ENCODE measurements at places on chromosomes 7 and 10. TPM values are rescaled to one million over a fixed set of nuclear protein-coding genes. Genes with fewer than 3 reads are reported as not detected.
A peak's percentile ranks its signal among the peaks of the same experiment; 100 is the strongest.

DNA sequence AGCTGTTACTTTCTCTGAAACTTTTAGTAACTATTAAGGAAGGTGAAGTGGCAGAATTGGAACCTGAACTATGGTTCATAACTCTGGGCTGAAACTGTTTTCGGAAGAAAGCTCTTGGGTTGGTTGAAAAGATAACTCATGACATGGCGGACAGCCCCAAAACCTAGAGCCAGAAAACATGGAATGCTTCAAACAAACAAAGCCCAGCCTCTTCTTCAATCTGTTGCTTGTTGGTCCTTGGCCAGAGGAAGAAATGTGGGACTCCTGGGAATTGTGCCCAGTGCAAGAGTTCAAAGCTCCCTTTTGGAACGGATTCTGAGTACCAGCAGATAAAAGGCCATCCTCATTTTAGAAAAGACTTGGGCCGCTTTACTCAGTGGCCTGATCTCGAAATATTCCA, 52.9 kb upstream of the CACNB2 start:
- DNase-seq: no peak

DNA sequence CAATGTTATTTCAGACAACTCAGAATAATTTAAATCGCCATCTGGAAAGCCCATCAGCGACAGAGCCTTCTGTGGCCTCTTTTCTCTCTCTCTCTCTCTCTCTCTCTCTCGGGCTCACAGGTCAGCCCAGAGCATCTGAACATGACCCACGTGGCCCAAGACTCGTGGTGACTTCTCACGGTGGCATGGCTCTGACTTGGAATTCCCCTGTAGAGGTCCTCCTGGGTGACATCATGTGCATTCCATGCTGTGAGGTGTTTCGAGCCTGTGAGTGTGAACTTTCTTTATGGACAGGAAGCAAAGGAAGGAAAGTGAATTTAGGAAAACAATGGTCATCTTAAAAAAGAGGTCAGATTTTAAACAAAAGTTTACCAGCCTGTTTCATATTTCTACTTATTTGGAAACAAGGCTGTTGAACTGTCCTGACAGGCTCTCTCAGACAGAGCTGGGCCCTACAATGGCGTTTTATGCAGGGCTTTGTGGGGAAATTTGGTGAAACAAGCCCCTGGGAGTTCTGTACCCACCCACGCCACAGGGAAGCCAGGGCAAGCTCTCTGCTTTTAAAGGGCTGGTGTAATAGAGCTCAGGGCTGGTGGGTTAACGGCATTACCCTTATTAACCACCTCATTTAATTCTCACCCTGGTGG, 359.7 kb upstream of the ZNF32 start:
- DNase-seq: peak; percentile 15

DNA sequence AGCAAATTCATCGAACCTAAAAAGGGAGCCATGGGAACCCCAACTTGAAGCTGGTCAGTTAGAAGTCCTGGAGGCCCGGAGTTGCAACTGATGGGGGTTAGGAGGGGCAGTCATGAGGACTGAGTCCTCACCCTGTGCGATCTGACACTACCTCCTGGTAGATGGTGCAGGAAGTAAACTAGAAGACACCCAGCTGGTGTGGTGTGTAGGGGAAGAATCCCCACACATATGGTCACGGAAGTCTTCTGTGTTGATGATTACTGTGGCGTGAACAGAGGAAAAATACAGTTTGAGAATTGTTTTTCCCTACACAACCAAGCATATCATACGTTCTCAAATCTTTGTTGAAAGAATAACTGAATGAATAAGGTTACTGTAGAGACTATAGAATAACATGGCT, 164.6 kb upstream of the KCTD7 start:
- no peak for DNase-seq

GRCh38 chr7:8441106-8441965, 7.9 kb downstream of the NXPH1 start:
- DNase-seq: no peak

GRCh38 chr7:68334636-68335272, 1263.5 kb upstream of the AUTS2 start:
- DNase-seq: no peak

DNA sequence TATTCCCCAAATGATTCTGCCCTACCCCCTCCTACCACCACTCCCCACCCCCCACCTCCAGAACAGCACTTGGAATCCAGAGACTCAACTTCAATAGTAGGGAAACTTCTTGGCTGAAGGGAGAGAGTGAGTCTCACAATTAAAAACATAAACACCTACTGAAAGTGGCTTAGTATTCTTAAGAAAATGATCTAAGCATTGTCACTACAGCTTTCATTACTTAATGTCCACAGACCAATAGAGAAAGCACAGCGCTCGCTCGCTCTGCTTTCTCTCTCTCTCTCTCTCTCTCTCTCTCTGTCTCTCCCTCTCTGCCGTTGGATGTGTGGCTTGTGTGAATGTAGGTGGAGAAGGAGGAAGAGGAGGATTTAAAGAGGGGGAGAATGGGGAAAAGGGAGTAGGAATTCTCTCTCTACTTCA, 1.5 kb upstream of the SEMA3A start:
- peak; percentile 72 for DNase-seq

- DNase-seq: peak; percentile 50
Observed at GRCh38 chr10:76133597-76134255, 702.3 kb downstream of the LRMDA start.

GRCh38 chr10:76085817-76086167, 654.4 kb downstream of the LRMDA start:
- DNase-seq: peak; percentile 17

GRCh38 chr10:34523017-34523767, 291.9 kb downstream of the PARD3 start:
- peak; percentile 23 for DNase-seq

- DNase-seq: no peak
Observed at GRCh38 chr7:16436306-16436705, 15.0 kb upstream of the CRPPA start.

GRCh38 chr10:117541909-117542705, 439 bp upstream of the EMX2 start:
- DNase-seq: peak; percentile 99

- DNase-seq: peak; percentile 89
Observed at GRCh38 chr10:36492590-36493515, 632.5 kb upstream of the ANKRD30A start.

DNA sequence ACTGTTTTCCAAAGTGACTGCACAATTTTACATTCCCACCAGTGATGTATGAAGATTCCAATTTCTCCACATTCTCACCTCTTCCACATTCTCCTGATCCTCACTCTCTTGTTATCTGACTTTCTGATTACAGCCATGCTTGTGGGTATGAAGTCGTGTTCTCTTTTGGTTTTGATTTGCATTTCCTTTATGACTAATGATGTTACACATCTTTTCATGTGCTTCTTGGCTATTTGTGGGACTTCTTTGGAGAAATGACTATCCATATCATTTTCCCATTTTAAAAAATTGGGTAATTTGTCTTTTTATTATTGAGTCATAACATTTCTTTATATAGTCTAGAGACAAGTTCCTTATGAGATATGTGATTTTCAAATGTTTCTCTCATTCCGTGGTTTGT, 10.5 kb upstream of the GIMAP8 start:
- DNase-seq: peak; percentile 25

DNA sequence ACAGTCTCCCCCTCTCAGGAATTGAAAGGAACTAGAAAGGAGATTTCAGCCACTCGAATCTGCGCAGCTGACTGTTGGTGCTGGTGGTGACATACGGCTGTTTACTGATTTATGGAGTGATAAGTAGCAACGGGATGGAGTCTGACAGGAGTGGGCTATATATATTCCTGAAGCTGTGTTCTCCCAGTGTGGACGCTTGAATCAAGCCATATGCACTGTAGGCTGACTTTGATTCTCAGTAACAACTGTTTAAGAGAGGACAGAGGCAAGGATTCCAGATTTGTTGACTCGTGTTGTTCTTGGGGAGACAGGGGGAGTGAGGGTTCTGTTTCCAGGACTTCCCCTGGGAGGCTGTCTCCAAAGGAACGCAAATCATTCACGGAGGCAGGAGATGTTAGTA, 260.1 kb upstream of the AUTS2 start:
- no peak for DNase-seq

GRCh38 chr7:70352906-70353305, 754.6 kb downstream of the AUTS2 start:
- no peak for DNase-seq

DNA sequence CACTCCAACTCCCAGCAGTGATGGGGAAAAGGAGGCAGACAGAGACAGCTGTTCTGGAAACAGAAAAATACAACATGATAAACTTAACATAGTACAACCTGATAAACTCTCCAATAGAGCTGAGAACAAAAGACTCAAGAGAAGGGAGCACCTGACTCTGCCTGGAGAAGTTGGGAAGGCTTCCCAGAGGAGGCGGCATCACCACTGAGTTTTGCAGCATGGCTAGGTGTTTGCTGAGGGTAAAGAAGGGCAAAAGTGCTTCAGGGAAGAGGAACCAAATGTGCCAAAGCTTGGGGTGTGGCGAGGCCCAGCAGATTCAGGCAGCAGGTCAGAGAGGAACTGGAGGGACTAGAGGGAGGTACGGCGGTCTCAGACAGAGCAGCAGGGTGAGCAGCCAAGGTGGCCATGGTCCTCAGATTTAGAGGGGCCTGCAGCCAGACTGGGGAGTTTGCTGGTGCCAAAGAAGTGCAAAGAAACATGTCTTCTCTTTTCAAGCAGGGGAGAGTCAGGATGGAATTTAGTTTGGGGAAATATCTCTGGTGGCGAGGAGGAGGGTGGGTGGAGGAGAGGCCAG, 119.9 kb upstream of the BTBD16 start:
- DNase-seq: no peak

DNA sequence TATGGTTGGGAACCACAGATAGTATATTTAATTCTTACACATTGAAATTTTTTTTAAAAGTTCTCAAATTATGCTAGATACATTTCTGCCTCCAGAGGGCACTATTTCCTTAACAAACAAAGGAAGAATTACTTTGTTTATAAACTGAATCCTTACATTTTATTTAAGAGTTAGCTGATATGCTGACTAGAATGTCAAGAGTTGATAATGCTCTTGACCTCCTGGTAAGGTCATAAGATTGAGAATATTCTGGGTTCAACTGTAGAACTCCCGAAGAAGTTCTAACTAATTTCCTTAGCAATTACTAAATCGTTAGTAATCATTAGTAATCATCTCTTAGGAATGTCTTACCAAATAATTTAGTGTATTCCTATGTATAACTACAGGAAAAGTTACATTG, 95.3 kb upstream of the CYP26C1 start:
- peak; percentile 62 for DNase-seq

DNA sequence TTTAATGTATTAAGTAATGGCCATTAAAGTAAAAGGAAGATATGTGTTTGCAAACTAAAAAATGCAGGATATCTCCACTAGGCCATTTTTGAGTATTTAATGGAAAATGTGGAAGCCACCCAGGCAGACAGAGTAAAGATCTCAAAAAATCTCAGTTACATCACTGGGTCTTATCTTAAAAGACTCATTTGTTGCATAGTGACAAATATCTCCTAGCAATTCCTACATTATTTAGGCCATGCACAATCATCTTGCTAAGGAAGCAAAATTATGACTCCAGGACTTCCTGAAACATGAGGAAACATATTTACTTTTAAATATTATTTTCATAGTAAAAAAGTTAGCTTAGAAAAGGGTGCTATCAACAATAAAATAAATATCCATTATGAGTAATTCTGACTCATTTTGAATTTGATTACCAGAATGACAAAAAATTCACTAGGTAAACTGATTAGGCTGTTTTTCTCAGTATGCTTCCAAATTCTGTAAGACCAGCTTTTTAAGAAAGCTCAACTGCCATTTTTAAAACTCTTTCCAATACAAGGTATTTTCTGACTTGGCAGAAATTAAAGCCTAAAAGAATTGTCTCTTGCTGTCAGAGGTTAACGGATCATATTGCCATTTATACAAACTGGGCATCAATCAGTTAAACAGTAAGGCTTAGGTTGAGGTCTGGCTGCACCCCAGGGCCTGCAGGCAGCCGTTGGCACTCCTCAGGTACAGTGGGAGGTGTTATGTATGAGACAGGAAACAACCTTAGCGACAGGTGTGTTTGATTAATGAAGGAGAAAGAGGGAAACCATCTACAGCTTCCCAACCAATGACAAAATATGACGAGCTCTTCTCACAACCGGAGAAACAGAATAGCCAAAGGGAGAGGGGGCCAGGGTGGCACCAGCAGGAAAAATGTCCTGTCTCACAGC, 31.8 kb downstream of the PCLO start:
- no peak for DNase-seq

DNA sequence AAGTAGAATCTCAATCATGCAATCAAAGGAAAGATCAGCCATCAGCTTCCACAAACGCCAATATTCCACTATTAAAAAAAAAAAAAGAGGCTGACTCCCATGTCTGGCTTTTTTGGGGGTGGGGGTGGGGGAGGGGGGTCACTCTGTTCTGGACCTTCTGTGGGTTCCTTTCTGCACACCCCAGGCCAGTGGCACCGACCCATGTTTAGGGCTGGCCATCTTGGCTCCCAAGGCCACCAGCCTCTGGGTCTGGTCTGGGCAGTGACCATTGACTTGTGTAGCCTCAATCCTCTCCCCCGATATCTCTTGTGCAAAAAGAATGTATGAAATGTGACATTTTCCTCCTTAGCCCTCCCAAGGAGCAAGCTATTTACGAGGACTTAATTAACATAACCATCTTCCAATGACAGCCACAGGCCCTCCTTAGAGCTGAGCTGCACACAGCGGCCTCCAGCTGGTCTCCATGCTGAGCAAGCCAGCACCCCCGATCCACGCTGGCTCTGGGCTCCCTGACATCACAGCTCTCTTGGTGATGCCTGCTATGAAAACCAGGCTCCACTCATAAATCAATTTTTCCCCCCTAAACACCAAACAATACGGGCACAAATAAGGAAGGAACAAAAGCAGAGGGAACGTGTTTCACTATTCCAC, 100.1 kb downstream of the ZRANB1 start:
- DNase-seq: no peak

DNA sequence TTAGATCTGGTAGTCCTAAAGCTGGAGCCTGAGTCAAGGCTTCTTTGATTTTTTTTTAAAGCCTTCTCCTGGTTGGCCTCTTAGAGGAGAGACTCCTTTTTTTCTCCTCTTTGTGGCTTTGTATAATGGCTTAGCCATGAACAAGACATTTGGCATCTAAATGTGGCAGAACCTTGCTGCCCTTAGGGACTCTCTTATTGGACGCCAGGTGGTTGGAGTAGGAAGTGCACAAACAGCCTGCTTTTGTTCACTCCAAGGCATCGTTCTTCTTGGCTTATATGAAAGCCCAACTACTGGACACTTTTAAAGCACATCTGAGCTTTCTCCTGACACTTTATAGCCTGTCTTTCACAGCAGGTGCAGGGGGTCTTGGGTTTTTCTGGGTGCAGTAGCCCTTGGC, 25.0 kb downstream of the ZPBP start:
- DNase-seq: peak; percentile 40

DNA sequence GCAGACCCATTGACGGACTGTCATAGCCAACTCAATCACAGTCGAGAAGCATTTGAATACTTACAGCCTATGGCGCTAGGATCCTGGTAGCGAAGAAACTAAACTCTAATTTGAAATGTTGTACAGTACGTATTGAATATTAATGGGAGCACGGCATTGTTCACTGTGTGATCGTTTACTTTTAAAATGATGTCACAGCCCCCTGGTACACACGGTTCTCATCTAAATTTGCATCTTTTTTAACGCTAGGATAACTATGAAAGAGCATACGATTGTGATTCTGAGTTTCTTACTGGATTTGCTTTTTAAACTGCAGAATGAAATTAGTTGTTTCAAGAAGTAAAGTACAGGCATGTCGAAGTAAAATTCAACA, 895 bp upstream of the NAPEPLD start:
- DNase-seq: no peak

Gene FGL2
- polyA plus RNA-seq: 1.6 TPM

Gene LGI1
- not detected for polyA plus RNA-seq

Gene FAM131B
- 0.50 TPM for polyA plus RNA-seq

Gene CH25H
- 18.0 TPM for polyA plus RNA-seq

Gene KLF14
- polyA plus RNA-seq: 0.25 TPM

Gene RHEB
- 235 TPM for polyA plus RNA-seq

Gene TLX1
- polyA plus RNA-seq: not detected

Measured in GM23248 (cell line).